Gastroesophageal sphincter (tissue), 4 donors: ENCODE measurements at places on chromosomes 6 and 20.

DNA sequence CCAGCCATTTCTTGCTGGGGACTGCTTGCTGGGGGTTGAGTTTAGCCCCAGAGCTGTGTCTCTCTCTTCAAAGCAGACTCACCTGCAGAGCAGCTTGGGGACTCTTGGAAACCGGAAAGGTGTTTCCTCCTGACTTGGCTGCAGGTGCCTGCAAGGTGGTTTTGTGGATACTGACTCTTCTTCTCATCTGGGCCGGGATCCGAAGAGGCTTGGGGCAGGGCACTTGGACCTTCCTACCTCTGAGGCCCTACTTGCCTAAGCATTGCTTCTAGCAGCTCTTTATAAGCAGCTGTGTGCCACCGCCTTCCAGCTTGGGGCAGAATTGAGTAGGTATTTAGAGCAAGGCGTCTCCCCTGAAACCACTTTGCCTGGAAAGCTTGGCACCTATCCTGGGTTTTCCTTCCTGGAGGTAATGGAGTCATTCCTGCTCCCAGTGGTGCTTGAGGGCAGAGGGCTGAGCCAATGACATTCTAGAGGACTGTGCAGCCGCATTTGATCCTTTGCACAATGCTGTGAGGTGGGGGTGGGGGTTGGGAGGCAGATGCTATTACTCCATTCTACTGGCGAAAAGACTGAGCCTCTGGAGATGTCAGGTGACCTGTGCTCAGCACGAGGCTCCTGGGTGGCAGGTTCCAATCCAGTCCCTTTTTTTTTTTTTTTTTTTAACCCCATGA, 3.4 kb upstream of the CTSZ start:
- no peak for ATAC-seq

- ATAC-seq = no peak
Observed at GRCh38 chr20:46137816-46138215, 19.7 kb downstream of the CD40 start.

GRCh38 chr6:145372671-145373151, 362.6 kb downstream of the EPM2A start:
- no peak for ATAC-seq

DNA sequence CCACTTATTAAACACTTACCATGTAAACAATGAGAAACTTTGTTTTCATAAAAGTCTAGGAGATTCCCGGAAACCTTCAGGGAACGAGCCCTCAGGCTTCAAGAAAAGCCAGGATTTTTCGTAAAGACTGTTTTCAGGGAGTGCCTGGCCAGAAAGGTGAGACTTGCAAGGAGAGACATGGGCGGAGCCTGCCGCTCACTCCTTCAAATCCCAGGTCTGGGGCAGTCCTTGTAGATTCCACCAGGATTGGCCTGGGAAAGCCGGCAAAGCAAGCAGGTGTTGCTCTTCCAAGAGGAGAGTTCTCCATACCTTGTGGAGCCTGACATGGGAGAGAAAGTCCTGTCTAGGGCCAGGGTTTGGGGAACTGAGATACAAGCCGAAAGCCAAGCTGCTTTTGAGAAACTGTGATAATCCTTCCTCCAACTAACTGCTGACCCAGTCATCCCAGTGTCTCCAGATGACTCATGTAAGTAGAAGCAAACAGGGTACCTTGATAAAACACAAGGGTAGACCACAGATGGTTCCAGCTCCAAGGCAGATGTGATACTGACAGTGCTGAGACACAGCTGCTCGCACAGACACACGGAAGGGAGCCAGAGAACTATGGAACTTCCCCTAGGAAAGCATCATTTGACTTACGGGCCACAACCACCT, 69.4 kb upstream of the NAA20 start:
- ATAC-seq = no peak

GRCh38 chr20:48421547-48421946, 406.3 kb downstream of the PREX1 start:
- no peak for ATAC-seq

GRCh38 chr6:37016995-37017394, 11.5 kb downstream of the FGD2 start:
- no peak for ATAC-seq
